ENCODE measurements at places on chromosomes 5 and 9.

GRCh38 chr5:99437986-99438385 is 509.2 kb upstream of the CHD1 start:
- no peak for DNase-seq

DNA sequence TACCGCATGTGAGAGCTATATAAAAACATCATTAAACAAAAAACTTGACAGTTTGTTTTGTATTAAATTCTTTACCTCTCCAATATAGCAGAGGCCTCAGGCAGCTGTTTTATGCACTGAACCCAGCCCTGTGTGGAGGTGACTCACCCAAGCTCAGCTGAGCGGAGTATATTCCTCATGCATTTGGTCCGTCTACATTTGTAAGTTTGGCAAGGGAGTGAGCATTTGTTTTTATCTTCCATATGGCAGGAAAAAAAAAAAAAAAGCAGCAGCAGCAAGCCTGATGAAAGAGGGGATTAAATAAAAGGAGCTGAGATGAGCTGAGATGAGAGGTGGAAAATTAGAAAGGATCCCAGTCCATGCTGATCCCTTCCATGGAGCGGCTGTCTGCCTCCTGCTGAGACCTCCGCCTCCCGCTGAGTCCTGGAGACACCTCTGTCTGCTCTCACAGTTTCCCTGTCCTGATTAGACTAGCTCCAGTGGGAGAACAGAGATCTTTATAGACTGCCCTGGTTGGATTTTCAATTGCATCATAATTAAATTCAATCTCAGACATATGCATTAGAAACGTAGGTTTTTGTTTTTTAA is 112.0 kb upstream of the CTNND2 start:
- DNase-seq = no peak

DNA sequence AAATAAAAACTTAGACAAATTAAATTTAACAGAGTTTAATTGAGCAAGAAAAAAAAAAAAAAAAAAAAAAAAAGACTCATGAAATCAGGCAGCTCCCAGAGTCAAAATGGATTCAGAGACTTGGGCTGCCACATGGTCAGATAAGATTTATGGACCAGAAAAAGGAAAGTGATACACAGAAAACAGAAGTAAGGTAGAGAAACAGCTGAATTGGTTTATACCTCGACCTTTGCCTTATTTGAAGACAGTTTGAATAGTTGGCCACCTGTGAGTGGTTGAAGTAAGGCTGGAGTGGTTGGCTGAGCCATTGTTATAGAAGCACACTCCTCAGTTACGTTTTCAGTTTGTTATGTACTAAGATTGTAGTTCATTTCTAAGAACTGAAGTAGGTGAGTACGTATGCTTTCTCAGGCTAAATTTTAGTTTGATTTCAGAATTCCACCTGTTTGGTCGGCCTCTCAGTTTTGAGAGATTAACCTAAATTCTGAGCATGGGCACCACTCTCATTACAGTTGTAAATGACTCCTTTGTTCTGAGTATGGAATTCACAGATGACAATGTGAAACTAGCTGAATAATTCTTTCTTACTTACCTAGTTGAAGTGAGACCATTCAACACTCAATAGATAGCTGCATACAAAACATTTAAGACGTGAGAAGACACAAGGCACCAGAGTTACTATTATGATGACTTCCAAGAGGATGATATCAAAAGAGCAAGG is 149.0 kb downstream of the AOPEP start:
- DNase-seq = no peak

GRCh38 chr5:75148051-75148450 is 88.6 kb downstream of the ANKRD31 start:
- no peak for DNase-seq

GRCh38 chr9:100011062-100011681 is 87.6 kb downstream of the ERP44 start:
- peak; percentile 48 for DNase-seq

- DNase-seq = no peak
Measured at GRCh38 chr5:12367973-12368372, 463.7 kb upstream of the CTNND2 start.

- no peak for DNase-seq
Measured at GRCh38 chr5:50808406-50808805, 142.0 kb downstream of the PARP8 start.

DNA sequence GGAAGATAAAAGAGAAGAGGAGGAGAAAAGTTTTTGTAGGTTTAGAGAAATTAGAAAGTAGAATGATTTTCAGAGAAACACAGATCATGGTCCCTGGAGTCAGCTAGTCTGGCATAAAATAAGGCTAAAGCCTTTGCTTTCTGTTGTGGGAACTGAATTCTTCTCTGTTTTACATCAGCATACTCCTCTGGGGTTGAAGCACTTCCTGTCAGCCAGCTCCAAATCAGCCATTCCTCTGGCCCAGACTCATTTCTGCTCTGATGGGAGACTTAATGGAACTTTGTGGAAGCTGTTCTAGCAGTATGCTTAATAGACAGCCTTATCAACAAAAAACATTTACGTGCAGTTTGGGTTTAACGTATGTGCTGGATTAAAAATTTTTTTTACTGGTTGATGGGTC is 143.2 kb downstream of the HMHB1 start:
- no peak for DNase-seq

GRCh38 chr9:134955801-134956200 is 38.1 kb upstream of the FCN1 start:
- DNase-seq = no peak

- peak; percentile 3 for DNase-seq
Measured at GRCh38 chr9:111598733-111599091, 735 bp downstream of the PTGR1 start.

- no peak for DNase-seq
Measured at GRCh38 chr9:20391208-20391607, 231.1 kb downstream of the MLLT3 start.

- no peak for DNase-seq
Measured at GRCh38 chr5:79227484-79228025, 8.4 kb upstream of the JMY start.

DNA sequence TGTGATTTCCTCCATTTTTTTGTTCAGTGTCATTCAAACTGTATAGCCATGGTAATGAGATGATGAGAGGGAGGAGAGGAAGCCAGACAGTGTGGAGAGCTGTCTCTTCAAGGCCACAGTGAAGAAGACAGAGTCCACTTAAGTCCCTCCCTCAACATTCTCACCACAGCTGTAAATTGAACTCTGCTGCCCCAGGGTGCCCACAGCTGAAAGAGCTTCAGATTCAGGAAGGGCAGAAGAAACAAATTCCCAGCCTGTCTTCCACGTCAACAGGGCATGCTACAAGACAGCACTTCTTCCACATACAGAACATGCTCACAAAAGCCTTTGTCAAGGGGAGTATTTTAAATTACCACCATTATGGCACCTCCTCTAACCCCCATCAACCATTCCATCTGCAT is 100.4 kb downstream of the KLHL3 start:
- DNase-seq = no peak

DNA sequence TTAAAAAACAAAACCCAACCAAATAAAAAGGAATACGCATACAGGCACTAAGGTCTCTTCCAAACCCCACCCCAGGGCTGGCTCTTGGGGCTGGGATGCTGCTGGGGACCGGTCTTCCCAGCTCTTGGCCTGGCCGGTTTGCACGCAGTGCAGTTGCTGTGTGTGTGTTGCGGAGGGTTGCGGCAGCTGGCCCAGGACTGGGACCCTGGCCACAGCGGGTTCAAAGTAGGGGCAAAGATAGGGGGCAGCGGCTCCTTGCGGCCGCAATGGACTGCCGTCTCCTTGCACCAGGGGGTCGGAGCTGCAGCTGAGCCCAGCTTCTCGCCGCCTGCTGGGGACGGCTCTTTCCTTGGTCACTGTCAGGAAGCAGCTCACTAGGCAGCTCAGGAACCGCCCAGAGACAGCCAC is 5.0 kb downstream of the DMRT3 start:
- DNase-seq = no peak

- DNase-seq = peak; percentile 39
Measured at GRCh38 chr9:2181792-2182191, 166.6 kb downstream of the SMARCA2 start.

DNA sequence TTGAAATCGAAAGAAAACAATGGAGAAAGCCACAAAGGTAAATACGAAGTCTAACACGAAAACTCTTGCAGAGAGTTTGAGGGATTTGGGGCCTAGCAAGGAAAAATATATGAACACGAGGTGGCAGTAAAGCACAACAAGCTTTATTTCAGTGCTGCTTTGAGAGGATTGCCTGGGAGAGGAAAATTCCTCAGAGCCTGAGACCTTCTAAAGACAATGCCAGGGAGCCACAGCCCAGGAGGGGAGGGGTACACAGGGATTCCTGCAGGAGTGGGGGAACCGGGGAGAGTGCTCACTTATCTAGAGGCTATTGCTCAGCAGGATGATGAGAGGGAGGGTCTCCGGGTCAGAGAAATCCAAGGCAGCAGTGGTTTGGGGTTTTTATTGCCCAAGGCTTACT is 134.9 kb upstream of the ADCY2 start:
- DNase-seq = peak; percentile 73

GRCh38 chr9:93051680-93052089 is 6.8 kb upstream of the SUSD3 start:
- DNase-seq = no peak

- DNase-seq = peak; percentile 71
Measured at GRCh38 chr9:115938479-115938878, 215.1 kb upstream of the PAPPA start.

DNA sequence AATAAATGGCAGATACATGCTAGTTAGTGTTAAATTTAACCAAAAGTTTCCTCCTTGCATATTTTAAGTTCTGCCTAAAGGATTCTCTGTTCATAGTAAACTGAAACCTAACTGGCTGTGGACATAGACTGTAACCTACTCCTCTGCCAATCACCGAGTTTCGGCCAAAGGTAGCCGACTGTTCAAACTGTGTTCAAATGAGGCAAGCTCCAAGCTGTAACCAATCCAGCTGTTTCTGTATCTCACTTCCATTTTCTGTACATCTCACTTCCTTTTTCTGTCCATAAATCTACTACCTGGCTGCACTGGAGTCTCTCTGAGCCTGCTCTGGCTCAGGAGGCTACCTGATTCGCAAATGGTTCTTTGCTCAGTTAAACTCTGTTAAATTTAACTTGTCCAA is 44.1 kb downstream of the KCNV2 start:
- DNase-seq = no peak

DNA sequence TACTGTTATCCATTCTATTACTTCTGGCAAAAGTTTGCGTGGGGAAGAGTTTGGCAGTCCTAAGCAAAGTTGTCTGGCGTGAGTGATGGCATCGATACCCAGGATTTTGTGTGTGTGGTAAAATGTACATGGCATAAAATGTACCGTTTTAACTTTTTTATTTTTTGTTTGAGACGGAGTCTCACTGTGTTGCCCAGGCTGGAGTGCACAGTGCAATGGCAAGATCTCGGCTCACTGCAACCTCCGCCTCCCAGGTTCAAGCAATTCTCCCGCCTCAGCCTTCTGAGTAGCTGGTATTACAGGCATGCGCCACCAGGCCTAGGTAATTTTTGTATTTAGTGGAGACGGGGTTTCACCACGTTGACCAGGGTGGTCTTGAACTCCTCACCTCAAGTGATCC is 55.4 kb upstream of the TJP2 start:
- no peak for DNase-seq

- peak; percentile 22 for DNase-seq
Measured at GRCh38 chr5:168443533-168443932, 42.7 kb upstream of the RARS1 start.

GRCh38 chr5:9125852-9126251 is 420.0 kb downstream of the SEMA5A start:
- no peak for DNase-seq

- DNase-seq = no peak
Measured at GRCh38 chr5:1497242-1497777, 26.4 kb downstream of the LPCAT1 start.

DNA sequence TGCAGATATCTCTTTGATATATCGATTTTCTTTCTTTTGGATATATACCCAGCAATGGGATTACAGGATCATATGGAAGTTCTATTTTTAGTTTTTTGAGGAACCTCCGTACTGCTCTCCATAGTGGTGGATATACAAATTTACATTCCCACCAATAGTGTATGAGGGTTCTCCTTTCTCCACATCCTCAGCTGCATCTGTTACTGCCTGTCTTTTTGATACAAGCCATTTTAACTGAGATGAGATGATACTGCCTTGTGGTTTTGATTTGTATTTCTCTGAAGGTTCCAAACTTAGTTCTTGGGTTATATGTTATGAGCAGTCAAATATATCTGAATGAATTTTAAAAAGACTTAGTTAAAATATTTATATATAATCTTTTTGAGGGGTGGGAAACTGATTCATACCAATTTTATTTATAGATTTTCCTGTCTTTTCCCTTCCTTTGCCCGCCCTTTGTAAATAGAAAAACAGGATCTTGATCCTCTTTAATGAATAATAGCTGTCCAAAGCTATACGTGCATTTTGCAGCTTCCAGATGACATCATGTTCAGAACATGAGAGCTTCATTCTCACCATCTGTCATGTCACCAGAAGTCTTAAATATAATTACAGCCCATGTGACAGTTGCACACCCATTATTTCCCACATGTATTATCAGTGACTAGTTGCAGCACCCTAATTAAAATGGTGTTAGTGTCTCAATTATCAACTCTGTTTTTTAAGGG is 6.2 kb upstream of the ARHGEF28 start:
- DNase-seq = no peak

- DNase-seq = no peak
Measured at GRCh38 chr5:135576075-135576599, 2.7 kb downstream of the CXCL14 start.

- DNase-seq = no peak
Measured at GRCh38 chr5:181088289-181088688, 42.7 kb downstream of the OR2V1 start.

GRCh38 chr9:135221576-135221950 is 134.1 kb downstream of the OLFM1 start:
- no peak for DNase-seq

- no peak for DNase-seq
Measured at GRCh38 chr5:168674893-168675482, 95.8 kb upstream of the PANK3 start.

GRCh38 chr9:18330401-18331309 is 143.3 kb upstream of the ADAMTSL1 start:
- DNase-seq = no peak

- DNase-seq = no peak
Measured at GRCh38 chr5:66862020-66862419, 265.8 kb downstream of the MAST4 start.

- no peak for DNase-seq
Measured at GRCh38 chr5:156824241-156824640, 25.9 kb upstream of the PPP1R2B start.

DNA sequence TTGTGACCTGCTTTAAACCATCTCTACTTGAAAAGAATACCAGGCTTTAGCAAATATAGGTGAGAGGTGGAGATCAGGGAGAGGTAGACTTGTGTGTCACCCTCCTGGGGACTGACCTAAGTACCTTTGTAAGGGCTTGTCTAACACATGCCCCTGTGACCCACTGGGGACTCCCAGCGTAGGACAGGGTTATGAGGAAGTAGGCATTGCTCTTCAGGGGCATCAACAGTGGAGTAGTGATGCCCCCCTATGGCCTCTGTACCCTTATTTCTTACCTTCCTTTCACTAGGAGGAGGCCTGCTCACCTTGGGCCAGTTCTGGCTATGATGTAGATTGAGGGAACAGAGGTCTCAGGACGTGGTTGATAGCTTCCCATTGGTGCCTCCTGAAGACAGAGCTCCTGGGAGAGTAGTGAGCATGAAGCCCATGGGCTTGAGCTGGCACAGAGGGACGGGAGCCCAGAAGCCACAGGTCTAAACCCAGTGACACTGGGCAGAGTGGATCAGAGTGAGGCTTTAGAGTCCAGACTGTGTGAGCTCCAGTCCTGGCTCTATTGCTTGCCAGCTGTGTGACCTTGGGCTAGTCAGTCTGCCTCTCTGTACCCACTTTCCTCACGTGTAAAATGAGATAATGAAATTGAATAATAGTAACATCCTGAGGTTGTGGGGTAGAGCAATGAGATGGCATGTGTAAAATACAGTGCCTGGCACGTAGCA is 191.7 kb downstream of the AOPEP start:
- no peak for DNase-seq
